Activated CD4-positive, alpha-beta T cell treated with anti-CD3 and anti-CD28 coated beads, Interleukin-2, amount 10 ng/mL, durations not matched to agents 7 days and 5 days (primary cell): ENCODE measurements at places on chromosomes 11 and 22. TPM values are rescaled to one million over a fixed set of nuclear protein-coding genes. Genes with fewer than 3 reads are reported as not detected.

The SLC25A18 gene
- total RNA-seq: not detected

- H3K27ac ChIP-seq: peak overlapping the region; percentile 93
- H3K36me3 ChIP-seq: peaks cover 20% of the 10 kb centered on the region
- H3K4me1 ChIP-seq: peaks cover 63% of the 10 kb centered on the region
- H3K27me3 ChIP-seq: no peaks in the 10 kb centered on the region
These were observed 13.4 kb downstream of the DGCR2 start for GRCh38 chr22:19108807-19109197.

DNA sequence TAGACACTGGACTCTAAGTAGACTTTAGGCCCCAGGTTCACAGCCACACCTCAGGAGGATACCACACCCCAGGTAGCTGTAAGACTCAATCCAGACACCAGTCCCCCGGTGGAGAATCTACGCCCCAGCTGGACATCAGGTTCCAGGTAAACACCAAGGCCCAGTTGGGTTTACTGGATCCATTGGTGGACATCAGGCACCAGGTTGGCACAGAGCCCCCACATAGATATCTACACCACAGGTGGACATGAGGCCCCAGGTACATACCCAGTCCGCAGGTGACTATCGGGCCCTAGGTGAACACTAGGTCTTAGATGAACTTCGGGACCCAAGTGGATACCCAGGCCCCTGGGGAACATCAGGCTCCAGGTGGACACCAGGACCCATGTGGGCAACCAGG is 58.9 kb upstream of the SEPTIN5 start:
- no peaks in the 10 kb centered on the region for H3K4me1 ChIP-seq
- H3K36me3 ChIP-seq: no peaks in the 10 kb centered on the region
- peaks cover 17% of the 10 kb centered on the region for H3K27me3 ChIP-seq
- no peak for DNase-seq

DNA sequence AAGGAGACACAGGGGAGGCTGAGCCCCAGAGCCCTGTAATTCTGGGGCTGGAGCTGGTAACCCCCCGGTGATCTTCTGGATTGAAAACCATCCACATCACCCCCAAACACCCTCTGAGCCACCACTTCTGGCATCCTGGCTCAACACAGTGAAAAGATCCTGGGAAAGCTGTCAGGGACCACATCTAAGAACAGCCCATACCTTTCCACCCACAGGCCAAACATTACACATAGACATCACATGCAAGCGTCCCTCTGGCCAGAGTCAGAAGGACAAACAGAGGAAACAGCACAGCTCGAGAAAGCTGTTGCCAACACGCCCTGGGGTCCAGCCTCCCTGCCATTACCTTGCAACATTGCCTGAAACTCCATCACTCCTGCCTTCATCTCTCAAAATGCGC is 469.5 kb downstream of the SOX6 start:
- H3K4me1 ChIP-seq: no peaks in the 10 kb centered on the region
- no peaks in the 10 kb centered on the region for H3K36me3 ChIP-seq
- no peak for DNase-seq
- no peak overlapping the region for H3K27ac ChIP-seq

DNA sequence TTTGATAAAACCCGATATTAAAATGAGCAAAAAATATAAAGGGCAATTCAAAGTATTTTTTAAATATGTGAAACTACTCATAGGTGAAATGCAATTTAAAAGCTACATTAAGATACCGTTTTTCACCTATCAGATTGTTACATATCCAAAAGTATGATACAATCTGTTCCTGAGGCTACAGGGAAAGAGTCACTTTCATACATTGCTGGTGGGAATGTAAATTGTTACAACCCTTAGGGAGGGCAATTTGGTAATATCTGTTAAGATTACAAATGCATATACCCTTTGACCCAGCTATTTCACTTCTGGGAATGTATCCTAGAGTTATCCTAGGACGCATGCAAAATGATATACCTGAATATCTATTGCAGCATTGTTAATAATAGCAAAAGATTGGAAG is 132.1 kb downstream of the BLID start:
- no peaks in the 10 kb centered on the region for H3K36me3 ChIP-seq
- H3K27me3 ChIP-seq: no peaks in the 10 kb centered on the region
- no peak overlapping the region for H3K4me3 ChIP-seq
- no peaks in the 10 kb centered on the region for H3K4me1 ChIP-seq
- DNase-seq: no peak
